ENCODE measurements at places on chromosomes 1 and 21.
A peak's percentile ranks its signal among the peaks of the same experiment; 100 is the strongest.

- DNase-seq, result no peak
- H3K4me1 ChIP-seq, result no peaks in the 10 kb centered on the region
- no peak overlapping the region for H3K4me3 ChIP-seq
- H3K36me3 ChIP-seq, result no peaks in the 10 kb centered on the region
- no peak overlapping the region for H3K27ac ChIP-seq
Observed at GRCh38 chr1:173099166-173099565, 48.4 kb upstream of the TNFSF18 start.

DNA sequence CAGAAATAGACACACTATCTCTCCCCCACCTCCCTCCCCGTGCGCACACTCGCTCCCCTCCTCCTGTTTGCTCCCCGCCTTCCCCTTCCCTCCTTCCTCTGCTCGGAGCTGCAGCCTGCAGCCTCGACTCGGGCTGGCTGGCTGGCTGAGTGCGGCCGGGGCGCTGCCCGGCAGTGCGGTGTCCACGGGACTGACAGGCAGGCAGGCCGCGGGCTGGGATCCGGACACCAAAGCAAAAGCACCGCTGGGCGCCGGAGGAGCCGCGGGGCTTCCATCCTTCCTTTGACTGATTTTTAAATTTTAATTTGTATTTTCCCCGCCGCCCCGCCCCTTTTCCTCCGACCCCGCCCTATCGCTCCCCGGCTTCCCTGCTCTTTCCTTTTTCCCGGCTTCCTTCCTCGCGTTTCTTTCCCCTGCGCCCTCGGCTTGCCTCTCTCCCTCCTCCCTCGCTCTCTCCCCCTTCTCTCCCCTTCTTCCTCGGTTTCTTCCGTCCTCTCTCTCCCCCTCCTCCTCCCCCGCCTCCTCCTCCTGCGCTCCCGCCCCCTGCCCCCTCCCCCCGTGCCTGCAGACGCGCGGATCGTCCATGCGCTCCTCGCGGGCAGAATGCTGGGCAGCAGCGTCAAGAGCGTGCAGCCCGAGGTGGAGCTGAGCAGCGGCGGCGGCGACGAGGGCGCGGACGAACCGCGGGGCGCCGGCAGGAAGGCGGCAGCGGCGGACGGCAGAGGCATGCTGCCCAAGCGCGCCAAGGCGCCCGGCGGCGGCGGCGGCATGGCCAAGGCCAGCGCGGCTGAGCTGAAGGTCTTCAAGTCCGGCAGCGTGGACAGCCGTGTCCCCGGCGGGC lies 109.4 kb downstream of the NAV1 start:
- H3K27ac ChIP-seq, result peak overlapping the region; percentile 82
- peaks cover 7% of the 10 kb centered on the region for H3K36me3 ChIP-seq
- DNase-seq, result no peak
- peaks cover 62% of the 10 kb centered on the region for H3K4me1 ChIP-seq
- peak overlapping the region; percentile 88 for H3K4me3 ChIP-seq

DNA sequence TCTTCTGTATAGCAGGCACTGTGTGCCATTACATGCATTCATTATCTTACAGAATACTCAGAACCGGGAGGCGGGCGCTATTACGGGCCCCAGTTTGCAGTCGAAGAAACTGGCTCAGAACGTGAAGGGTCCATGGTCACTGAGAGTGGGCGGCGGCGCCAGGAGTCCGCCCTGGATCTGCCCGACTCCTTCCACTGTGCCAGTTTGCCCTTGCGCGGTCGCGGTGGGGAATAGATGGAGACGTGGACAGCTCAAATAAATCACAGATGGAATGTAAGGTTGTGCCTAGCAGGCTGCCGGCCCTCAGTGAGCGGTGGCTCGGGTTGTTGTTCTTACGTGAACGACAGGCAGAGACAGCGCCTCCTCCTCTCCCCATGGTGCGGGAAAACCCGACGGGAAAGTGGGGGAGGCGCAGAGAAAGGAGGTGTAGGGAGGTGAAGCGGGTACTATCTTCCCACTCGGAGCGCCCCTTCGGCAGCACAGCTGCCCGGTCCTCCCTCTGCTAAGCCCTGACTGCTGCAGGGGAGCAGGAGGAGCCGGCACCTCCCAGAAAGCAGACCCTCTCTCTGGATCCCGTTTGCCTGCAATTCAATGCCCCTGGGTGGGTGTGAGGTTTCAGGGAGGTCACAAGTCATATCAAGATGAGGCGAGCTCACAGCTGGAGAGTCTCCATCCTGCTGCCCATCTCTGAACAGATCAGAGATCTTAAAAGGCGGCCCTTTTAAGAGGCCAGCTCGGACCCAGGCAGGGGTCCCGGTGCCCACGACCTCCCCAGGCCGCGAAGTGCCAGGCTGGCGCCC lies 1.1 kb downstream of the COL9A2 start:
- DNase-seq, result no peak
- H3K27ac ChIP-seq, result no peak overlapping the region
- peak overlapping the region; percentile 67 for H3K4me3 ChIP-seq

GRCh38 chr21:14684071-14684470 lies 138.0 kb upstream of the SAMSN1 start:
- H3K4me3 ChIP-seq, result no peak overlapping the region
- H3K36me3 ChIP-seq, result no peaks in the 10 kb centered on the region
- peaks cover 2% of the 10 kb centered on the region for H3K27me3 ChIP-seq
- H3K4me1 ChIP-seq, result no peaks in the 10 kb centered on the region
- no peak overlapping the region for H3K27ac ChIP-seq

DNA sequence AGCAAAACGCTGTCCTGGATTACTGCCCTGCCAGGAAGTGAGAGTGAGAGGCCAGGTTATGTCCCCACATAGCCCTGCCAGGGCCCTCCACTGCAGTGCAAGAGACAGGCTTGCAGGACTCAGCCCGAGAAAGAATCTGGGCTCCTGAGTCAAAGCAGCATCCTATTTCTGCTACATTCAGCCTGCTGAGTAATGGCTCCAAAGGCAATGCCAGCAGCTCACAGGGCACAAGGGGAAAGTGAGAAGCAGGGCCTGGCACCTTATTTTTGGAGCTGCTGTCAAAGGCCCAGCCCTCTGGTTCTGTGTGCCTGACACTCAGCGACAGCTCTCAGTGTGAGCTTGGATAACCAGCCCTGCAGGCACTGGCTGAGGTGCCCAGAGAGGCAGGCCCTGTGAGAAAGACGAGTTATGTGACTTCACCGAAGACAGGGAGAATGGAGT lies 83.9 kb downstream of the DTL start:
- H3K4me3 ChIP-seq, result no peak overlapping the region
- no peaks in the 10 kb centered on the region for H3K27me3 ChIP-seq
- peaks cover 13% of the 10 kb centered on the region for H3K4me1 ChIP-seq
- H3K27ac ChIP-seq, result no peak overlapping the region

- no peak for DNase-seq
- no peaks in the 10 kb centered on the region for H3K4me1 ChIP-seq
- H3K27ac ChIP-seq, result no peak overlapping the region
- no peaks in the 10 kb centered on the region for H3K36me3 ChIP-seq
- no peaks in the 10 kb centered on the region for H3K27me3 ChIP-seq
- no peak overlapping the region for H3K4me3 ChIP-seq
Observed at GRCh38 chr1:108054396-108054795, 89.4 kb upstream of the VAV3 start.

- no peak for DNase-seq
- H3K27ac ChIP-seq, result no peak overlapping the region
- no peaks in the 10 kb centered on the region for H3K36me3 ChIP-seq
- no peak overlapping the region for H3K4me3 ChIP-seq
- no peaks in the 10 kb centered on the region for H3K27me3 ChIP-seq
Observed at GRCh38 chr1:53556657-53557227, 97.5 kb downstream of the DMRTB1 start.

DNA sequence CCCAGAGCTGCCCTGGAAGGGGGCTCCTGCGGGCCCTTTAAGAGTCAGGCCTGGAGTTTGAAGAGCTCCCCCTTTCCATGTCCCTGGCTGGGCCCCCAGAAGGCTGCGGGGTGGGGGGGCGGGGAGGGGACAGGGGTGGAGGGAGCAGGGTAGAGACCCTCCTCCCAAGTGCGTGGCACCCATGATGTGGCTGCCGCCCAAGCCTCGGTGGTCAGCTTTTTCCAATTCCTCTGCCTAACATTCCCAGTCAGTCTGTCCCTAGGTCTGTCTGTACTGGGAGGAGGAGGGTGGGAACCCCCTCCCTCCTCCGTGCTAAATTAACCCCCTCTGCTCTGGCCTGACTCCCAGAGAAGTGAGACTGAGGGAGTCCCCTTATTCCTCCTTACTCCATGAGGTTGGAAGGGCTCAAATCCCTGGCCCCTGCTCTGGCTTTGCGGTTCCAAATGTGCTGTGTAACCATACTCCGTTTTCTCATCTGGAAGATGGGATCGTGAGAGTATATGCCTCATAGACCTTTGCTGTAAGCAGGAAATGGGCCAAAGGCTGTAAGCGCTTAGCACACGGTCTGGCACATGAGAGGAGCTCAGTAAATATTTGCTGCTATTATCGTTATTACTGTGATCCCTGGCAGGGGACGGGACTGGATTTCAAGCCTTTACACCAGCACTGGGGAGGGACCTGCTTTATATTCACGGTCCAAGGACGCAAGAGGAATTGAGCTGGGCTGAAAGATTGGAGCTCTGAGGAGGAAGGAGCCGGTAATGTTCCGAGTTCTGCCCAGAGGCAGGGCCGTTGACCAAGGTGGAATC lies 658 bp upstream of the COL16A1 start:
- H3K27ac ChIP-seq, result peak overlapping the region; percentile 98
- no peak for DNase-seq
- peaks cover 3% of the 10 kb centered on the region for H3K36me3 ChIP-seq
- peaks cover 87% of the 10 kb centered on the region for H3K4me1 ChIP-seq

GRCh38 chr1:192538407-192539296 lies 36.9 kb upstream of the RGS1 start:
- H3K27me3 ChIP-seq, result no peaks in the 10 kb centered on the region
- H3K27ac ChIP-seq, result peak overlapping the region; percentile 98
- DNase-seq, result no peak
- H3K36me3 ChIP-seq, result no peaks in the 10 kb centered on the region
- H3K4me3 ChIP-seq, result no peak overlapping the region
- peaks cover 64% of the 10 kb centered on the region for H3K4me1 ChIP-seq

- no peak overlapping the region for H3K27ac ChIP-seq
- peaks cover 5% of the 10 kb centered on the region for H3K4me1 ChIP-seq
- no peaks in the 10 kb centered on the region for H3K36me3 ChIP-seq
- H3K27me3 ChIP-seq, result no peaks in the 10 kb centered on the region
Observed at GRCh38 chr21:31446226-31446855, 102.3 kb upstream of the TIAM1 start.

- peaks cover 42% of the 10 kb centered on the region for H3K36me3 ChIP-seq
- DNase-seq, result no peak
- H3K4me1 ChIP-seq, result peaks cover 23% of the 10 kb centered on the region
- no peaks in the 10 kb centered on the region for H3K27me3 ChIP-seq
- H3K27ac ChIP-seq, result peak overlapping the region; percentile 67
Observed at GRCh38 chr1:193211539-193211938, 25.1 kb upstream of the B3GALT2 start.

DNA sequence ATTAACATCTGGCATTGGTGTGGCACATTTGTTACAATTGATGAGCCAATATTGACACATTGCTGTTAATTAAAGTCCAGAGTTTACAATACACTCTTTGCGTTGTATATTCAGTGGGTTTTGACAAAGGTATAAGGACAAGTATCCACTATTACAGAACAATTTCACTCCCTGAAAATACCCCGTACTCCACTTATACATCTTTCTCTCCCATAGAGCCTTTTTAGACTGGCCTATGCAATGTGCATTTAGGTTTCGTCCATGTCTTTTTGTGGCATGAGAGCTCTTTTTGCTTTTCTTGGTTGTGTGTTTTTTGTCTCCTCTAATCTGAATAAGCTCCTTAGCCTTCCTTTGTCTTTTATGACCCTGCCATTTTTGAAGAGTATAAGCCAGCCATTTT lies 40.6 kb upstream of the TSNAX start:
- no peak overlapping the region for H3K27ac ChIP-seq
- H3K4me3 ChIP-seq, result no peak overlapping the region
- DNase-seq, result no peak
- no peaks in the 10 kb centered on the region for H3K4me1 ChIP-seq
- no peaks in the 10 kb centered on the region for H3K27me3 ChIP-seq
- no peaks in the 10 kb centered on the region for H3K36me3 ChIP-seq

DNA sequence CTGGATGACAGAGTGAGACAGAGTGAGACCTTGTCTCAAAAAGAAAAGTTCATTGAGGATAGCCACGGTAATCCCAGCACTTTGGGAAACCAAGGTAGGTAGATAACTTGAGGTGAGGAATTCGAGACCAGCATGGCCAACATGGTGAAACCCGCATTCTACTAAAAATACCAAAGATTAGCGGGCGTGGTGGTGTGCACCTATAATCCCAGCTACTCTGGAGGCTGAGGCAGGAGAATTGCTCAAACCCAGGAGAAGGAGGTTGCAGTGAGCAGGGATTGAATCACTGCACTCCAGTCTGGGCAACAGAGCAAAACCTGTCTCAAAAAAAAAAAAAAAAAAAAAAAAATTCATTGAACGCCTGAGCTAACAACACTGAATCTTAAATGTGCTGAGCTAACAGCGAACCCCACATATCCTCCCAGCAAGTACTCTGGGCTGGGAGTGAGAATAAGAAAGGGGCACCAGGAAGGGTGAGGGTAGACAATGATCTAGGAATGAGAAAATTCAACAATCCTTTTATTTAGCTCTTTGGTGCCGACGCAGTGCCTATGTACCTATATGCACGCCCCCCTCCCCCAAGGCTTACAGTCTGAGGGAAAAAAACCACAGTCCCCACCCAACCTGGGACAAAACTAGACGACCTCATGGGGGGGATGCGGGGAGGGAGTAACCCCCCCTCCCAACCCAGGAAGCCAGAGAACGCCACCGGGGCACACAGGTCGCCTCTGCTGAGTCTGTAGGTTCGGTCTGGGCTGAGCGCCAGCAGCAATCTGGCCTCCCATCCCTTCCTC lies 1.4 kb upstream of the CACNA1S start:
- peaks cover 8% of the 10 kb centered on the region for H3K4me1 ChIP-seq
- H3K36me3 ChIP-seq, result no peaks in the 10 kb centered on the region
- H3K27me3 ChIP-seq, result peaks cover 3% of the 10 kb centered on the region

- H3K36me3 ChIP-seq, result no peaks in the 10 kb centered on the region
- H3K27ac ChIP-seq, result no peak overlapping the region
- H3K4me3 ChIP-seq, result no peak overlapping the region
Observed at GRCh38 chr1:7227654-7228053, 442.4 kb downstream of the CAMTA1 start.

DNA sequence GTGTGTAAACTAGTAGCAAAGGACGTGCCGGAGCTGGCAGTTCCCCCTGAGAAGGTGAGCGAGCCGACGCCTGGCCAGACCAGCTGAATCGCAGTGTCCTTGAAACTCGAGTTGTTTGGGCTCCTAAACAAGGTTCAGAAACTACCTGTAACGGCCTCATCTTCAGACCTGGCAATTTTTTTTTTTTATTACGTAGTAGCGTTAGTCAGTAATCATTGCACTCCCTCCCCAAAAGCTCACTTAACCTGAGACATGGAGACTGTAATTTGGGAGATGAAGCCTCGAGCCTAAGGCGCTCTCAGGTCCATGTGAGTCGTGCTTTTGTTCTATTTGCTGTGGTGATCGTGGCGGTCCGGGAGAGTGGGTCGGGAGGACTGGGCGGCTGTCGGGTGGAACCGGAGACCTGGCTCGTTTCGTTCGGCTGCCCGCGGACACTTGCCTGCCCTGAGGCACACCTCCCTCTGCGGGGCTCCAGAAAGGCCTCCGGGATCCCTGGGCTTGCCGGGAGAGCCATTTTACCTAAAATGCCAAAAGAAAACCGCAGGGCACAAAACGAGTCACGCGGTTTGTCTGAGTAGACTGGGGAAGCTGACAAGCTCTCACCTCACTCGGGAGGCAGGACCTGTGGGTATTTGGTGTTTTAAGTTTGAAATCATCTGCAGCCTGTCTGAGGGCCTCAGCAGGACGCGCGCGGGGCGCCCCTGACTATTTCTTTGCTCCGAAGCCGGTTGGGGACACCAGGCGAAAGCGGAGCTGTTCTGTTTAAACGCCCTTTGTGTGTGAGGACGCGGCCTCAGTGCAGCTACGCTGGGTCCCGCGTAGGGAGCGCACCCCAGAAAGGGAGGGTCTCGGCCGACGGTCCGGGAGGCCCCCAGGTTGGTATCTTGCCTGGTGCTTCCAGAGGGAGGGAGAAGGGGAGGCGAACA lies 722 bp downstream of the LHX8 start:
- H3K27ac ChIP-seq, result no peak overlapping the region
- H3K4me3 ChIP-seq, result peak overlapping the region; percentile 4
- peaks cover 3% of the 10 kb centered on the region for H3K36me3 ChIP-seq
- peaks cover 89% of the 10 kb centered on the region for H3K27me3 ChIP-seq
